ENCODE measurements at places on chromosomes 5 and 9. TPM values are rescaled to one million over a fixed set of nuclear protein-coding genes. Genes with fewer than 3 reads are reported as not detected.

The SMARCA2 gene
- total RNA-seq: 136 TPM

The SLC25A2 gene
- total RNA-seq: 0.61 TPM

The NR6A1 gene
- total RNA-seq: 0.64 TPM

The LCN9 gene
- total RNA-seq: not detected

The WNK2 gene
- total RNA-seq: 1.1 TPM

The MCIDAS gene
- total RNA-seq: not detected

The ADAMTS12 gene
- total RNA-seq: 41.2 TPM

The SWI5 gene
- total RNA-seq: 16.0 TPM

The MAT2B gene
- 34.3 TPM for total RNA-seq

The ARHGEF37 gene
- total RNA-seq: 3.9 TPM

The SOHLH1 gene
- total RNA-seq: not detected

The PCDHGB6 gene
- 5.3 TPM for total RNA-seq

The GLDC gene
- 0.19 TPM for total RNA-seq

The SPARC gene
- total RNA-seq: 1,881 TPM

The SH3PXD2B gene
- total RNA-seq: 56.6 TPM

The NADK2 gene
- total RNA-seq: 26.0 TPM

The PIP5KL1 gene
- 2.2 TPM for total RNA-seq

The CD14 gene
- 224 TPM for total RNA-seq

The GPR21 gene
- total RNA-seq: 2.0 TPM

The DNAJC21 gene
- 34.9 TPM for total RNA-seq

The CDH9 gene
- total RNA-seq: not detected

The PCDHA8 gene
- 0.19 TPM for total RNA-seq

The TAF11L10 gene
- not detected for total RNA-seq

The CCL28 gene
- total RNA-seq: 1.4 TPM

The ARSI gene
- 0.58 TPM for total RNA-seq

The PFN3 gene
- not detected for total RNA-seq

The MEIKIN gene
- total RNA-seq: 1.0 TPM

The SELENOP gene
- total RNA-seq: 807 TPM

The FOXD4L6 gene
- total RNA-seq: not detected

The ANKRD20A1 gene
- 2.2 TPM for total RNA-seq

The TMCO6 gene
- 9.6 TPM for total RNA-seq

The PHF24 gene
- 0.39 TPM for total RNA-seq

The PCDHA2 gene
- total RNA-seq: not detected

The KCNV2 gene
- not detected for total RNA-seq

The SMIM33 gene
- total RNA-seq: not detected

The NR2F1-AS1 gene
- total RNA-seq: 23.2 TPM

The FAM221B gene
- not detected for total RNA-seq

The ACOT12 gene
- total RNA-seq: not detected

The ELOVL7 gene
- total RNA-seq: 5.6 TPM

The SYK gene
- total RNA-seq: 26.7 TPM

The ZNF483 gene
- total RNA-seq: 2.2 TPM

The GAS1 gene
- 91.5 TPM for total RNA-seq

The TOPORS gene
- total RNA-seq: 13.2 TPM

The GRM6 gene
- not detected for total RNA-seq

The FABP6 gene
- total RNA-seq: not detected

The INSL6 gene
- total RNA-seq: not detected

The GRIA1 gene
- total RNA-seq: 3.2 TPM

The TGFBR1 gene
- 56.2 TPM for total RNA-seq

The SLC45A2 gene
- not detected for total RNA-seq

The NXNL2 gene
- not detected for total RNA-seq

The RPL35 gene
- total RNA-seq: 1,064 TPM

The C9orf50 gene
- total RNA-seq: not detected

The SAXO1 gene
- not detected for total RNA-seq

The SPRY4 gene
- 79.7 TPM for total RNA-seq

The SPAG8 gene
- total RNA-seq: 0.61 TPM

The BRINP1 gene
- total RNA-seq: not detected

The LCN12 gene
- total RNA-seq: not detected

The NEUROG1 gene
- total RNA-seq: not detected

The IFNA5 gene
- not detected for total RNA-seq
